ENCODE measurements at places on chromosomes 1 and 21.

DNA sequence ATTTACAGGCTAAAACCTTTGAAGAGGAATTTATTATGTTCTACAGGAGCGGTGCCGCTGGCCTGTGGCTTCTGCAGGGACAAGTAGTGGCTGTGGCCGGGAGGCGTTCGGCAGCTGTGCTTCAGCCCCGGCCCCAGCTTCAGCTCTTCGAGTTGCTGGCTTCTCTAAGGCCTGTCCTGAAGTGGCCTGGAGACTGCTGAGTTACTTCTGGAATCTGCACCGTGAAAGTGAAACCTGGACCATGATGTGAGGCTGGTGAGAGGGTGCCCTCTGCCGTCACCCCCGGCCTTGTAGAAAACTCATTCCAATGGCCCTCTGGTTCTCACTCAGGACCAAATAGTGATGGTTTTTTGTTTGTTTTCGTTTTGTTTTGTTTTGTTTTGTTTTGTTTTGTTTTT, 48.1 kb downstream of the PRKCZ start:
- DNase-seq = no peak

DNA sequence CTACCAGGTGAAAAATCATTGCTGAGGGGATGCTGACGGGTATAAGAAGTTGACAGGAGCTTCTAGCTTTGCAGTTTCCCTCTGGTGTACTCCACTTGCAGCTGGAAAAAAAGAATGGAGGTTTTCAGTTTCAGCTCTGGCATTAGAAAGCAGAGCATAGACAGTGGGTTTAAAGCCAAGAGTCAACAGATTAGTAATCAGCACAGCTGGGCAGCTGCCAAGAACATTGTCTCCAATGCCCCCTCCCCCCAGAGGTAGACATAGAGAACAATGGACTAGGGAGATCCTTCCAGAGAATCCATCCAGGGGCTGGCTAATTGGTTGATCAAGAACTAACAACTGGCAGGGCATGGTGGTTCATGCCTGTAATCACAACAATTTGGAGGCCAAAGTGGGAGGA, 10.1 kb upstream of the ZBTB8B start:
- no peak for DNase-seq

GRCh38 chr1:224786533-224787250, 142.8 kb upstream of the DNAH14 start:
- DNase-seq = no peak

GRCh38 chr1:203440771-203441170, 34.8 kb upstream of the PRELP start:
- no peak for DNase-seq
